ENCODE measurements at places on chromosomes 11 and 22.
A peak's percentile ranks its signal among the peaks of the same experiment; 100 is the strongest.

- no peak for DNase-seq
These were observed 85.5 kb downstream of the NELL1 start for GRCh38 chr11:20754933-20755332.

DNA sequence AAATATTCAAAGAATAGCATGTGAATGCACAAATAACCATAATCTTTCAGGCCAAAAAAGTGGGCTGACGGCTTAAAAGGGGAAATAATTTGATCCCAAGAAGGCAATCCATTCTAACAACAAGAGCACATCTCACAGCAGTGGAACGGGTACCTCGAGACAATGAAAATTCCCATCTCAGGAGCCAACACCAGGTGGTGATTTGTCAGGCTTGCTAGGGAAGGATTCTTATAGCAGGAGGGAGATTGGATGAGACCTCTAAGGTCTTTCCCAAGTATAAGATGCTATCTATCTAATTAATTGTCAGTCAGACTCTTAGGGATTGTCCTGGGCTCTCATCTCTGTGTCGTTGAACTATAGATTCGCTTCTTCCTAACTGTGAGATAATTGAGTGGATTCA lies 284.0 kb downstream of the ETS1 start:
- no peak for DNase-seq

- DNase-seq = peak; percentile 2
These were observed 68.3 kb upstream of the POU2AF2 start for GRCh38 chr11:111177037-111177871.

GRCh38 chr11:102279641-102280170 lies 37.6 kb upstream of the BIRC3 start:
- DNase-seq = no peak

GRCh38 chr22:26481112-26481693 lies 2.4 kb downstream of the HPS4 start:
- DNase-seq = no peak

DNA sequence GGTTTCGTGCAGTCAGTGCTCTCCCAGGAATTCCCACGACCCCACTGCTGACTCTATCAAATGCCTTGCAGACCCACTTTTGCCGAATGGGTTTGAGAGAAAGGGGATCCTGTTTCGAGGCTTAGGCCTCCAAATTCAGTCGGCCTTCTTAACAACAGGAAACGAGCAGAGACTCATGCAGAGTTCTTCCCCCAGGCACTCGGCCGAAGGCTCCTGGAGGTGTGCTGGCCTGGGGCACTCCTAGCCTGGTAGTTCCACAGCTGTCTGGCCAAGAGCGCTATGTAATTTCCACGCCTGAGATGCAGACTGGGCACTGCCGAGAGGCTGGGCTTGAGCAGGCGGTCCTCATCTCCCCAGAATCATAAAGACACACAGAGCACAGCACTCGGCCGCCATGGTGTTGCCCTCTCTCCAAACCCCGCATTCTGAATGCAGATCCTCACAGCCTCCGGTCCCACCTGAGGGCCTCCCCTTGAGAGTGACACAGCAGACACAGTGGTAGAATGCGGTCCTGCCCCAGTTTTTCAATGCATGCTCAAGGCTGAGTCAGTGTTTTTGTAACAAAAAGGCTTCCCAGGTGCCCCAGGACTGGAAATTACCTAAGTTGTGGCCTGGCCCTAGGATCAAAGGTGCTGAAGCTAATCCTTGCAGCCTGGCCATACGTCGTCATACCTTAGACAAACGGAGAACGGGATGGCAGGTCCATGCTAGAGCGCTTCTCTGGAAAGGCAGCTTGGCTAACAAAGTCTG lies 30.2 kb upstream of the BID start:
- DNase-seq = no peak

- peak; percentile 33 for DNase-seq
These were observed 22.1 kb upstream of the RRAS2 start for GRCh38 chr11:14380947-14381561.

DNA sequence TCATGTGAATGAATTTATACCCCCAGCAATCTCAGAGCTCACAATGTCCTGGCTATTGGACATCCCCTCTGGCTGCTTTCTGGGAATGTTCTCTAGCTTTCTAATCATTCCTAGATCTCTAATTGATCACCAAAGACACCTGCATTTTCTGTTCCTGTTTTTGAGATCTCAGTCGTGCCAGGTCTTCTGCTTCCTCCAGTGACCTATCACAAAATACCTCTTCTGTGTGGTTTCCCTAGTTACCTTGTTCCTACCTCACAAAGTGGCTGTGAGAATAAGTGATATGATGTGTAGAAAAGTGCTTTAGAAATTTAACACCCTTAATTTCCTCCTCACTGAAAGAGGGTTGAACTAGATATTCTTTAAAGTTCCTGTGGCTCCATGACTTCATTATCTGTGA lies 92.2 kb downstream of the LUZP2 start:
- DNase-seq = no peak

DNA sequence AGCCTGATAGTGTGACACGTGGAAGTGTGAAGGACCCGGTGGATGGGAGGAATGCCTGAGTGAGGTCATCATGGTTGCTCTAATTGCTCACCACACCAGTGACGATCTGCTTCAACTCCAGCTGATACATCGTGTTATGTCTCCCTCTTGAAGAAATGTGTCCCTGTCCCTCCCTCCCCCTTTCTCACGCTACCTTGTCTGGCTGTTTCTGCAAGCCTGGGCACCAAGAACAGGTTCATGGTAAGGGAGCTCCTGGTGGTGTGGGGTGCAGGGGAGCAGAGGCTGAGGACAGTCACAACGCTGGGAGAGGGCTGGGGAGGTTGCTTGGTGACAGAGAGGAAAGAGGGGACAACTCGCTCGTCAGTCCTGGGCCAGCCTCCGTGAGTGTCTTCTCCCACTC lies 413.4 kb downstream of the SOX6 start:
- no peak for DNase-seq

DNA sequence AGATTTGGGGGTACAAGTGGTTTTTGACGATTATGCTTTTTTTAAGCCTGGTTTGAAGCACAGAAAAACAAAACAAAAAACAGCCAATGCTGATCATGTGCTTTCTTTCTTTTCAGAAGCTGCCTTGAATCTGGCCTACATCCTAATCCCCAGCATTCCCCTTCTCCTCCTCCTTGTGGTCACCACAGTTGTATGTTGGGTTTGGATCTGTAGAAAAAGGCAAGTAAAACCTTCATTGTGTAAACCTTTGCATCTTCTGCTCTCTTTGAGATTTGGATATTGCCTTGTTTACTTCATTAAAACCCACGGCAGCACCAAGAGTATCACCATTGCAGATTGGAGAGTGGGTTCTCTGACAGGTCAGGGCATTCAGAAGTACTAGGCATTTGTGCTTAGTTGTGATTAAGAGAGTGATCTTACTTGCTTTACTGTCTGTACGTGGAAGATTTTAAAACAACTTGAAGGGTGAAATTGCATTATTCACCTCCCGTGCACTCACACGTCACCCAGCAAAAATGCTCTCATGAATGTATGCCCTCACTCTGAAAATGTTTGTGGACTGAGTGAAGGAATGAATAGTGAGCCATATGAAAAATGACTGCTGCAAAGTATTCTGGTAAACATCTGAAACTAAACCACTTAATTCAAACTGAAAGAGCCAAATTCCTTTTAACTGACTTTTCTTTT lies 17.0 kb downstream of the LAYN start:
- no peak for DNase-seq

DNA sequence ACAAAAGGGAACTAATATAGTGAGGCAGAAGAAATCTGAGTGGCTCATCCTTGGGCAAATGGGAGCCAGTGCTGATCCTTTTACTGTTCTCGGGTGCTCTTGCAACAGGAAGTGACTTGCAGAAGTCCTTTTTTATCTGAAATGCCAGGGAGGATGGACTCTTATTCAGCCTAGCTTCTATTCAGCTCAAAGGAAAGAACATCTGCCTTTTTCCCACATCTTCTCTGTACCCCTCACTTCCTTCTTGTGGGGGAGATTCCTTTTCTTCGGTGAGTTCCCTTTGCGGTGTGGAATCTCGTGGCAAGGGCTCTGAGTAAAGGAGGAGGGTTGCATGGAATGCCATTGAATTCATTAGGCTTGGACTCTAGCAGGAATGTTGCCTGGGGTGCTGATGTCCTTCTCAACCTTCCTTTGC lies 76.2 kb downstream of the ZBTB16 start:
- DNase-seq = no peak

DNA sequence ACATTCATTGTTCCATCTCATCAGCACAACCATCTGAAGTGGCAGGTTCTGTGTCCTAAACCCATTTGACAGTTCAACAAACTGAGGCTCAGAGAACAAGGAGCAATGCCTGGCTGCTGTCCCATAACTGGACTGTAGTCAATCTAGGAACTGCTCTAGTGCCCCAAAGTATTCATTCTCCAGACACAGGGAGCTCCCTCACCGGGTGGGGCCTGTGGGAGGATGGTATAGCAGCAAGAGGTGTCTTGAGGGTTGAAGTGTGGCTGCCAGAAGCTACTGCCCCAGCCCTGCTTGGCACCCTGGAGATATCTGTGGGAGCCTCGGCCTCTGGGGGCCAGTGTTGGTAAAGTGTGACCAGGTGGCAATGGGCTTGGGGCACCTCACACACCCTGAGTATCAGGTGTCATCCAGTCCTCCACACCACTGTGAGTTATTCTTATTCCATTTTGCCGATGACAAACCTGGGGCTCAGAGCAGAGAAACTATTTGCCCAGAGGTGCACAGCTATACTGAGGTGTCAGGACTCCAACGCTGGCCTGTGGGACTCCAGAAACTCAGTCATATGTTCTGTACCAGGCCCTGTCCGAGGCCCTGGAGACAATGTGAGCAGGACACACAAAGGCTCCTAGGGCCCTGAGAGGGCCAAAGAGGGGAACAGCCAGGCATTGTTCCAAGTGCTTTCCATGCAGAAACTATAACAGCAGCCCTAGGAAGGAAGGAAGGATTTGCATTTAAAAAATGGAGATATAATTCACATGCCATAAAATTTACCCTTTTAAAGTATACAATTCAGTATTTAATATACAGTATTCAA lies 46.0 kb upstream of the KLHL35 start:
- no peak for DNase-seq

GRCh38 chr11:74695705-74696280 lies 35.4 kb downstream of the CHRDL2 start:
- no peak for DNase-seq

- DNase-seq = peak; percentile 59
These were observed 34.1 kb downstream of the MB start for GRCh38 chr22:35582861-35583670.

DNA sequence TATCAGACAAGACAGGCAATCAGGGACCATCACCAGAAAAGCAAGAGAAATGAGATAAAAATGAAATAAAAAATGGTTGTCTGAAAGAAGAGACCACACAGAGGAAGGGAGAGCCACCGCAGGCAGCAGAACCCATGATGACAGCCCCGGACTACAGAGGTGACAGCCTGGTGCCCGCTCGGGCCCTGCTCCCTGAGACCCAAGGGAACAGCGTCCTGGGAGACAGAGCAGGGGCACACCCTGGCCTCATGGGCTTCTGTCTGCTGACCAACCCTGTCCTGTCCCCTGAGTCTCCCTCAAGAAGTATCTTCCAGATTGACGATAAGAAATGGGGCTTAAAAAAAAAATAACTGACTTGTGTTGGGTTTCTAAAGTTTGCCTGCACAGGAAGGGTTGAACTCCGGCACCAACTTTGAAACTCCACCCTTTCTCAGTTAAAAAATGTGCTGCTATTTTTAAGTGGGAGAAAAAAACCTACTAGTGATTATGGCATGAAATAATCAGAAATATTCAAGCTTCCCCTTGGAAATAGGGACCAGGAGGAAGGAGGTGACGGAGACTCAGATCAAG lies 70.1 kb upstream of the TTLL12 start:
- no peak for DNase-seq

GRCh38 chr11:80898910-80899309 lies 1458.1 kb upstream of the TENM4 start:
- no peak for DNase-seq

GRCh38 chr22:42651134-42651533 lies 1.9 kb upstream of the CYB5R3 start:
- DNase-seq = no peak

DNA sequence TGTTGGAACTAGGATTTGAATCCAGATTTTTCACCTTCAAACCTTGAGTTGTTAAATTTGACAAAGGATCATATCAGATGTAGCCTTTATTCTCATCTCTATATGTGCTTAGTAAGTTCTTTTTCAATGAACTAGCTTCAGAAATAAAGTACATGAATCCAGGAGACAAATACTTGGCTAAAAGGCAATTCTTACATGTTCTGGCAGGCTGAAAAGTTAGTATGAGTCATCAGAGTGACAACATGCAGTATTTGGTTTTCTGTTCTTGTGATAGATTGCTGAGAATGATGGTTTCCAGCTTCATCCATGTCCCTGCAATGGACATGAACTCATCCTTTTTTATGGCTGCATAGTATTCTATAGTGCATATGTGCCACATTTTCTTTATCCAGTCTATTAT lies 40.4 kb downstream of the BBOX1 start:
- DNase-seq = no peak

DNA sequence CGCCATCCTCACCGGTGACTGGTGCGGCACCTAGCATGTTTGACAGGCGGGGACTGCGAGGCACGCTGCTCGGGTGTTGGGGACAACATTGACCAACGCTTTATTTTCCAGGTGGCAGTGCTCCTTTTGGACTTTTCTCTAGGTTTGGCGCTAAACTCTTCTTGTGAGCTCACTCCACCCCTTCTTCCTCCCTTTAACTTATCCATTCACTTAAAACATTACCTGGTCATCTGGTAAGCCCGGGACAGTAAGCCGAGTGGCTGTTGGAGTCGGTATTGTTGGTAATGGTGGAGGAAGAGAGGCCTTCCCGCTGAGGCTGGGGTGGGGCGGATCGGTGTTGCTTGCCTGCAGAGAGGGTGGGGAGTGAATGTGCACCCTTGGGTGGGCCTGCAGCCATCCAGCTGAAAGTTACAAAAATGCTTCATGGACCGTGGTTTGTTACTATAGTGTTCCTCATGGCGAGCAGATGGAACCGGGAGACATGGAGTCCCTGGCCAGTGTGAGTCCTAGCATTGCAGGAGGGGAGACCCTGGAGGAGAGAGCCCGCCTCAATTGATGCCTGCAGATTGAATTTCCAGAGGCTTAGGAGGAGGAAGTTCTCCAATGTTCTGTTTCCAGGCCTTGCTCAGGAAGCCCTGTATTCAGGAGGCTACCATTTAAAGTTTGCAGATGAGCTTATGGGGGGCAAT lies 1.1 kb downstream of the NEAT1 start:
- peak; percentile 62 for DNase-seq

- DNase-seq = no peak
These were observed 1.8 kb downstream of the CDC42EP2 start for GRCh38 chr11:65316227-65317024.

DNA sequence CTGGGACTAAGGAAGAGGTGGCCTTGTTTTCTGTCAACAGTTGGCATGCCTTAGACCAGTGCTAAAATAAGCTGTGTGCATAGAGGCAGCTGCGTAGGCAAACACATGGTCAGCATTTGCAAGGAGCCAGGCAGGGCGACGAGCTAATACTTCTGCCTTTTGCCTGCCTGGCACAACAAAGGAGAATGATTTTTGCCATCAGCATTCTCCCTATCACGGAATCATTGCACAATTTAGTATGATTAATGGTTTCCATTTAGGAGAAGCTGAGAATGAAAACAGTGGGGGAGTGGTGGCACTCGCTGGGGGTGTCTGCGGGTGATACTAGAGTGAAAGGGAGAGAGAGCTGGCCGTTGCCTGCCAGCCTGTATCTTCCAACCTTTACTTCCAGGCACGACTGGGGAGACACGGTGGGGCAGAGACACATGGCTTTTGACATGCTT lies 336.0 kb downstream of the CADM1 start:
- no peak for DNase-seq

GRCh38 chr11:117796456-117796871 lies 552 bp downstream of the DSCAML1 start:
- DNase-seq = no peak

GRCh38 chr22:40324468-40325305 lies 21.6 kb upstream of the ADSL start:
- DNase-seq = peak; percentile 74

All from CD4-positive, alpha-beta T cell treated with Interleukin-21 for 1 hour (primary cell).